Tibial nerve (tissue), 4 donors: ENCODE measurements at places on chromosomes 13 and 19. TPM values are rescaled to one million over a fixed set of nuclear protein-coding genes. Genes with fewer than 3 reads are reported as not detected.

- no peak for DNase-seq
Observed at GRCh38 chr13:101211261-101211660, 205.0 kb downstream of the NALCN start.

- DNase-seq: no peak
Observed at GRCh38 chr19:21610787-21611186, 105.4 kb downstream of the ZNF429 start.

DNA sequence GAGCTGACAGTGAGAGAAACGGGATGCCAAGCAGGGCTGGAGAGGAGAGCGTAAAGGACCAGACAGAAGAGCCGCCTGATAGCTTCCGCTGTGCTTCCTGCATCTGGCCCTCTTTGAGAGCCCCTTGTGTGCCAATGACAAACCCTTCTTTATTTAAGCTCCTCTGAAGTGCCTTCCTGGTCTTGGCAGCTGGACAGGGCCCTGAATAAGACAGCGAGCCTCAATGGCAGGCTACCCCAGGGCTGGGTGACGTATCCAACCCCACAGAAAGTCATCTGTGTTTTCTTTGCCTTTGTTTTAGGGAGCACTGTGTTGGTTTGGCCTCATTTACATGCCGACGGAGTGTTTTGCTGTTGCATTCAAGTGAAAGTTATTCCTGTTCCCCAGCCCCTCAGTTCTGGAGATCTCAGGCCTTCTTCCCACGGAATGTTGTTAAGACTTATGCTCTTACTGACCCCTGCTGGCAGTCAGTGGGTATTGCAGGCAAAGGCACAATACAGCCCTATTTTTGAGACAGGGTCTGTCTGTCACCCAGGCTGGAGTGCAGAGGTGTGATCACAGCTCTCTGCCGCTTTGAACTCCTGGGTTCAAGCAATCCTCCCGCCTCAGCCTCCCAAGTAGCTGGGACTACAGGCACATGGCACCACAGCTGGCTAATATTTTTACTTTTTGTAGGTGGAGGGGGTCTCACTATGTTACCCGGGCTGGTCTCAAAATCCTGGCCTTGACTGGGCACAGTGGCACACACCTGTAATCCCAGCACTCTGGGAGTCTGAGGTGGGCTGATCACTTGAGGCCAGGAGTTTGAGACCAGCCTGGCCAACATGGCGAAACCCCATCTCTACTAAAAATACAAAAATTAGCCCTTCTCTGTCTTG is 16.8 kb downstream of the CCL25 start:
- DNase-seq: no peak

Gene ZNF805
- 19.8 TPM for total RNA-seq

Gene COL4A2
- total RNA-seq: 712 TPM

GRCh38 chr19:40155749-40156265 is 35.4 kb upstream of the MAP3K10 start:
- no peak for DNase-seq

DNA sequence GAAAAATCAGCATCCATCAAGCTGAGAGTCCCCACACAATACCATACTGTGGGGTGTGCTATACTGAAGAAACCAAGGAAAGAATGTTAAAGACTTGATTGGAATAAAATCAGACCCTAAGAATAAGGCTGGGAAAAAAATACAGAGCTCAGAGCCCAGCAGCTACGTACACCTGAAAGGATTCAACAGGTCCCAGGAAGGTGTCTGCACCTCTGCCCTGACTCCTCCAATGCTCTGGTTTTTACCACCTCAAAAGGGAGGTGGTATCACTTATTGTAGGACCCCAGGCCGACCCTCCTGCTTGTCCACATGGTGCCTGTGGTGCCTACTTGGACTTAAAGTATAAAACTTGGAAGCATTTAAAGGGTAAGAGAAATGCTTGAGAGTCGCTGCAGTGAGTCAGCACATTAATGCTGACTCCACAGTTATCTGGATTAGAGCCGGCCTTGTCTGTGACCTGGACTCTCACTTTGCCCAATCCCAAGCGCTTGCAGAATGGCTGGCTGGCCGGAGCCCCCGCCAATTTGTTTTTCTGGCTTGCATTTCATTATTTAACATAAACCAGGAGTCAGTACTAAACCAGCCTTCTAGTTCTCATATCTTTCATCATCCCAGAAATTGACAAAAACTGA is 110.1 kb downstream of the FGF14 start:
- DNase-seq: no peak

Gene MYH14
- 30.3 TPM for total RNA-seq

- no peak for DNase-seq
Observed at GRCh38 chr13:114286808-114287207, 5.4 kb downstream of the UPF3A start.

DNA sequence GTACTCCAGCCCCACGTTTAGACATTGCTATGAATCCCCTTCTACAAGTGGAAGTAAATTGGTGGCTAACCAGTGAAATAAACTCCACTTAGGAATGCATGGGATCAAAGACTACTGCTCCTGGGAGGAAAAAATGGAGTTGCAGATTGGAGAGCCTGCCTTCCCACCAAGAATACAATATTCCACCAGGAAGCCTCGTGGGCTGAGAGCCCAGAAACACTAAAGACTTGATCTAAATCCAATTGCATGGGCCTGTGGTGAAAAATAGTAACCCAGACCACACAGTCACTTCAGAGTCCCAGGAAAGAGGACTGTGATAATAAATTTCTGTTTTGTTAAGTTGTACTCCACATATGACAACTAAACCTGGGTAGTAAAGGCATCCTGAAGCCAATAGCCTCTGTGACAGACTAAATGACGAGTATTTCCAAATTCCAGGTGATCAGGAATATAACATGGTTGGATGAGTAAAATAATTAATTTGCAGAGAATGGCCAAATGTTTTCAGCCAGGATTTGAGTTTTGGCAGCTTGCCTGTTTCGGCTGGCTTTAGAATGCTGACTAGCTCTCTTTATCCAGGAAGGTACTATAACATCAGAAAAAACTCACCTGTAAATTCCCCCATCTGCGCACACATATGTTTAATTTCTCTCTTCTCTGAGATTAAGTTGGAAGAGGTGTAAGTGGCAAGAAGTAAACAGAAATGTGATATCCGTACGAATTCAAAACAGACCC is 480.3 kb downstream of the LIG4 start:
- no peak for DNase-seq

GRCh38 chr13:51637852-51638215 is 53.6 kb downstream of the WDFY2 start:
- no peak for DNase-seq

DNA sequence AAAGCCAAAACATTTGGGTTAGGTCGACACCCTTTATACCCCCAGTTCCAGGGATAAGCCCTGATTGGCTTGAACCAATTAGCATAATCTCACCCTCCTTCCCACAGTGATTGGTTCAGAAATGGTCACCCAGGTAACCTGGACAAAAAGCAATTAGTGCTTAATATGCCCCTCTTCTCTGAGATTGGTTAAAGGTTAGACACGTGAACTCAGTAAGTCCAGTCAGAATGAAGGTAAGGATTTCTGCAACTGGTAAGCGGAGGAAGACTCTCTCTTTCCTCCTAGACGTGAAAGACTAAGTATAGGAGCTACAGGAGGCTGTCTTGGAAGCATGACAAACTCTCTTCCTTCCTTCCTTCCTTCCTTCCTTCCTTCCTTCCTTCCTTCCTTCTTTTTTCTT is 1.3 kb upstream of the PNMA8C start:
- no peak for DNase-seq

DNA sequence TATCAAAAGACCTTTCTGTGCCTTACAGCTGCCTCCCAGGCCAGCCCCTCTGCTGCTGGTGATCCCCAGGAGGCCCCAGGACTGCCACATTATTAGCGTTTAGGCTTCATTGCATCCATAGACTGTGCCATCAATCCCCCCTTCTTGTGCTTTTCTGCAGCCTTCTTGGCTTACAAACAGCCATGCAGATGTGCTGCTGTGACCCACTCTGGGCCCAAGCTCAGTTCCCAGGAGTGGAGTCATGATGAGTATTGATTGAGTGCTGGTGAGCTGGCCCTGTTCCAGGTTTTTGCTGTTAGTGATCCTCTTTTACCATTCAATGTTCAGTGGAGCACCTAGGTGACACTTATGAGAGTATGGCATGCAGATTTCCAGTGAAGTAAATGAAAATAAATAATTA is 59.9 kb upstream of the SLAIN1 start:
- no peak for DNase-seq

Gene ATP8B3
- 1.8 TPM for total RNA-seq

Gene CYP2A7
- total RNA-seq: not detected

GRCh38 chr13:64626105-64626504 is 2604.0 kb downstream of the PCDH9 start:
- no peak for DNase-seq

DNA sequence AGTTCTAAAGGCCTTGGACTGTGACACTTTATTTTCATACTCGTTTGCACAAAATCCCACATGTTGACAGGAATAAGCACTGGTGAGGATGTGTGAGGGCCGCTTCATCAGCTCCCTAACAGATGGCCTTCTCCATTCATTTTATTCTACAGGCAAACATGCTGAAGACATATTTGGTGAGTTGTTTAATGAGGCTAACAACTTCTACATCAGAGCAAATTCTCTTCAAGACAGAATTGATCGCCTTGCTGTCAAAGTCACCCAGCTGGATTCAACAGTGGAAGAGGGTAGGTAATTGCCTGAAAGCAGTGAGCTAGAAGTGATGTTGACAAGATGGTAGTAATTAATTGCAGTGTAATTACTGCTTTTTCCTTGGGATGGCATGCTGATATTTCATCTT is 95.7 kb downstream of the GPR12 start:
- no peak for DNase-seq

DNA sequence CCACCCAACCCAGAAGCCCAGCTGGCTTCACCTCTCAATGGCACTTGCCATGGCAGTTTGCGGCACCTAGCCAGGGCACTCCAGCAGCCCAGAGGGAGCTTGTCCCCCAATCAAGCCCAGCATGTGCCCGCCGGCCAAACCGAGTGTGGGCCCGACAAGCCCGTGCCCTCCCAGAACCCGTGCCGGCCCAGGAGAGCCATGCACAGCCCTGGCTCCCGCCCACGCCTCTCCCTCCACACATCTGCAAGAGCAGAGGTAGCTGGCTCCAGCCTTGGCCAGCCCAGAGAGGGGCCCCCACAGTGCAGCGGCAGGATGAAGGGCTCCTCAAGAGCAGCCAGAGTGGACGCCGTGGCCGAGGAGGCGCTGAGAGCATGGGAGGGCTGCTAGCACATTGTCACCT is 2278.0 kb upstream of the PCDH20 start:
- no peak for DNase-seq

- no peak for DNase-seq
Observed at GRCh38 chr13:59157181-59157580, 1006.5 kb downstream of the DIAPH3 start.

Gene LHB
- not detected for total RNA-seq

- no peak for DNase-seq
Observed at GRCh38 chr13:74825938-74826246, 656.1 kb downstream of the TBC1D4 start.

DNA sequence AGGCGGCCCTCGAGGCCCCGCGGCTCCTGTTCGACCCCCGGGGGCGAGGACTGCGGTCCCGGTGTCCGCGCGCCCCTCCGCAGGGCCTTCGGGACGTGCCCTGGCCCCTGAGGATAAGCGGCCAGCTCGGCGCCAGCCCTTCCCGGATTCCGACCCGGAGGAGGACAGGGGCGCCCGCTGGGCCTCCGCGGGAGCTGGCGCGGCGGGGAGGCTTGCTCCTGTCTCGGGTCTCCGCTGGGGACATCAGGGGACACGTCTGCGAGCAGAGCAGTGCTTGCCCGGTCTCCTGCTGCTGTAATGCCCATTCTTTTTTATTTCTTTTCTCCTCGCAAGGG is 829 bp downstream of the B3GLCT start:
- no peak for DNase-seq

DNA sequence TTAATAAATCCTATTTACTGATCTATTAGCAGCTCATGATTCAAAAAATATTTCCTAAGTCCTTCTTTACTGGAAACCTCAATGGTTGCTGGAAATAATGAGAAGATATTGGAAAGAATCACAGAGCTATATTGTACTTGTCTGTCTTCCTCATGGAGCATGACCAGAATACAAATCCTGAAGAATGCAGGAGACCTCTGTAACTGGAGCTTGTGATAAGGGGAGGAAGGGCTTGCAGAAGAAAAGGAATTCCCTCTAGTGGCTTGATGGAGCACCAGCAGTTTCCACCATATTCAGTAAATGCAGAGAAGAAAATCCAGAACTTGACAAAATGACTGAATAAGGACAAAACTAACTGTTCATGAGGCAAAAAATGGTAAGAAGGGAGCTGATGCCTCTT is 1333.1 kb downstream of the EFNB2 start:
- DNase-seq: no peak

GRCh38 chr19:38033658-38034491 is 126.9 kb downstream of the SIPA1L3 start:
- no peak for DNase-seq

GRCh38 chr13:110306340-110306959 is 507 bp downstream of the COL4A1 start:
- DNase-seq: no peak

GRCh38 chr13:90954605-90955195 is 392.8 kb upstream of the MIR17HG start:
- no peak for DNase-seq

DNA sequence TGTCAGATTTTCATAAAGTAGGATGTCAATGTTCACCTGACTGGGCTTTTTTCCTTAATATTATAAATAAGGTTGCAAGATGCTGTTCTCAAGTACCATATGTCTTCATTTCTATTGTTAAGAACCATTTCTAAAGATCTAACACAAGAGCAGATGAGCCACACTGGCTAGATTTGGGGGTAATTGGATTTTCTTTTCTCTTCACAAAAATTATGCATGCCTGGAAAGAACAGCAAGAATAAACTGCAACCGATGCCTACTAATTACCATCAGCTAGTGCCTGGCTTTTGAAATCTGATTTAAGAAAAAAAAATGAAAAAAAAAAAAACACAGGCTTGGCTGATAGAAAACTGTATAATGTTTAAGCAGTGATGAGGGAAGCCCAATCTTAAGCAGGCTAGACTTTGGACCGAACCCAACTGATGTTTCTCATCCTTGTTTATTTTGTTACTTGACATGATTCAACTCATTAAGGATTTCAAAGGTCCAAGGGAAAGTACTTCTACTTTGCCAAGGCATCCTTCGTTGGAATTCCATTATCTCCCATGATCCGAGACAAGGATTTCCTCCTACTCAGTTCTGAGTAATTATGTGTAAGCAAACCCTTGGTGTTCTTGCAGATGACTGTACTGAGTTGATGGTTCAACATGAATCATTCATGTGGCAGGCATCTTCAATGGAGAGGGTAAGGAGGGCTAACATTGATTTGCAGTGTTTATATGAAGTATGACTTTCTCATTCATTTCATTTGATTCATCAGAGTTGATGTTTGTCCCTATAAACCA is 300.5 kb downstream of the SPRY2 start:
- no peak for DNase-seq

Gene PTPRH
- 1.2 TPM for total RNA-seq

Gene CGB2
- not detected for total RNA-seq

- DNase-seq: no peak
Observed at GRCh38 chr19:42512130-42512636, 16.1 kb downstream of the CEACAM1 start.

GRCh38 chr19:4474514-4475022 is 2.5 kb downstream of the HDGFL2 start:
- DNase-seq: no peak

- no peak for DNase-seq
Observed at GRCh38 chr13:25300861-25301346, 521 bp upstream of the NUP58 start.

- DNase-seq: no peak
Observed at GRCh38 chr19:40755791-40756190, 4.8 kb downstream of the SNRPA start.

- no peak for DNase-seq
Observed at GRCh38 chr13:110643324-110643723, 28.0 kb downstream of the NAXD start.
